Upper lobe of left lung (tissue), 6 donors: ENCODE measurements at places on chromosomes 12 and 14. TPM values are rescaled to one million over a fixed set of nuclear protein-coding genes. Genes with fewer than 3 reads are reported as not detected.

Gene OVCH1
- 1.4 TPM for total RNA-seq

DNA sequence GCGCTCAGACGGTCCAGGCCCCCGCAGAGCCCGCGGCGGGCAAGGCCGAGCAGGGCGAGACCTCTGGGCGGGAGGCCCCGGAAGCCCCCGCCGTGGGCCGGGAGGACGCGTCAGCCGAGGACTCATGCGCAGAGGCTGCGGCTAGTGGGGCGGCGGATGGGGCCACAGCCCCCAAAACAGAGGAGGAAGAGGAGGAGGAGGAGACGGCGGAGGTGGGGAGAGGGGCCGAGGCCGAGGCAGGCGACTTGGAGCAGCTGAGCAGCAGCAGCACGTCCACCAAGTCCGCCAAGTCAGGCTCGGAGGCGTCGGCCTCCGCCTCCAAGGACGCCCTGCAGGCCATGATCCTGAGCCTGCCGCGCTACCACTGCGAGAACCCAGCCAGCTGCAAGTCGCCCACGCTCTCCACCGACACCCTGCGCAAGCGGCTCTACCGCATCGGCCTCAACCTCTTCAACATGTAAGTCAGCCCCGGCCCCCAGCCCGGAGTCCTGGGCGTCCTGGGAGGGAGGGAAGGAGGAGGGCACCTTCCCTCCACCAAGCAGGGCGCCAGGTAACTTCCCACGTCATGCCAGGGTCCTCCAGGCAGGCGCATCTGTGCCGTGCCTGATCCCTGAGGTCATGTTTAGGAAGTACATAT, 72.4 kb downstream of the IQSEC3 start:
- H3K4me3 ChIP-seq: peak overlapping the region; percentile 31
- H3K4me1 ChIP-seq: peaks cover 6% of the 10 kb centered on the region
- peaks cover 6% of the 10 kb centered on the region for H3K27me3 ChIP-seq
- DNase-seq: peak; percentile 84

- no peak overlapping the region for H3K27ac ChIP-seq
- H3K27me3 ChIP-seq: no peaks in the 10 kb centered on the region
- H3K4me1 ChIP-seq: no peaks in the 10 kb centered on the region
- H3K36me3 ChIP-seq: no peaks in the 10 kb centered on the region
- no peak overlapping the region for H3K4me3 ChIP-seq
Measured at GRCh38 chr14:58947814-58948445, 240.5 kb upstream of the DAAM1 start.

- H3K27ac ChIP-seq: no peak overlapping the region
- no peaks in the 10 kb centered on the region for H3K27me3 ChIP-seq
- H3K4me3 ChIP-seq: no peak overlapping the region
- H3K36me3 ChIP-seq: no peaks in the 10 kb centered on the region
- no peak for DNase-seq
- H3K4me1 ChIP-seq: no peaks in the 10 kb centered on the region
Measured at GRCh38 chr12:34363050-34363673, 340.9 kb downstream of the ALG10 start.

- no peaks in the 10 kb centered on the region for H3K36me3 ChIP-seq
- H3K4me1 ChIP-seq: no peaks in the 10 kb centered on the region
Measured at GRCh38 chr14:87667659-87668058, 325.3 kb downstream of the GALC start.

Gene OAS2
- total RNA-seq: 17.2 TPM

Gene TPH2
- total RNA-seq: not detected

Gene TSHR
- total RNA-seq: not detected

DNA sequence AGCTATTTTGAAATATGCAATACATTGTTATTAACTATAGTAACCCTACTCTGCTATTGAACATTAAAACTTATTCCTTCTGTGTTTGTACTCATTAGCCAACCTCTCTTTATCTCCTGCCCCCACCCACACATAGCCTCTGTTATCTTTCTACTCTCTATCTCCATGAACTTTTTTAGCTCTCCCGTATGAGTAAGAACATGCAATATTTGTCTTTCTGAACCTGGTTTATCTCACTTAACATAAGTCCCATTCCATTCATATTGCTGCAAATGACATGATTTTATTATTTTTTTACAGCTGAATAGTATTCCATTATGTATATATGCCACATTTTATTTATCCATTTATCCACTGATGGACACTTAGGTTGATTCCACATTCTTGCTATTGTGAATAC, 79.0 kb upstream of the AMIGO2 start:
- no peak overlapping the region for H3K27ac ChIP-seq
- no peak for DNase-seq
- no peak overlapping the region for H3K4me3 ChIP-seq
- H3K36me3 ChIP-seq: no peaks in the 10 kb centered on the region
- H3K4me1 ChIP-seq: peaks cover 8% of the 10 kb centered on the region
- no peaks in the 10 kb centered on the region for H3K27me3 ChIP-seq

DNA sequence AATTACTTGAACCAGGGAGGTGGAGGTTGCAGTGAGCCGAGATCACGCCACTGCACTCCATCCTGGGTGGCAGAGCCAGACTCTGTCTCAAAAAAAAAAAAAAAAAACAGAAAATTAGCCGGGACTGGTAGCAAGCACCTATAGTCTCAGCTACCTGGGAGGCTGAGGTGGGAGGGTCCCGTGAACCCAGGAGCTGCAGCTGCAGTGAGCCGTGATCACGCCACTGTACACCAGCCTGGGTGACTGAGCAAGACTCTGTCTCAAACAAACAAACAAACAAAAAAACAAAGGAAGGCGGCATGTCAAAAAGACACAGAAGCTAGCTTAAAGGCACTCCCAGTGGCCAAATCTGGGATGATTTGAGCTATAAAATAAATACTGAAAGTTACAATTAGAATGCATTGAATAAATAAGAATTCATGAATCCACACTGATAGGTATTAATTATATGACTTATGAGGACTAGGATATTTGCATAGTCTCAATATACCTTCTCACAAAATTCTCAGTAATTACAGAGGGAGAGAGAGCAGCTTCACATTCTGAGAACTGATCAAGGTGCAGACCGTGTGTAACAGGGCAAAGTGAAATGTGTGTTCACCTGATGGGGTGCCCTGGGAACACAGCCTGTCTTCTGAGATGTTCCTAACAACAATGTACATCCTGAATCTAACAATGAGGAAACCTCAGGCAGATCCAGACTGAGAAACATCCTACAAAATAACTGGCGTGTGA, 42.7 kb upstream of the GPR132 start:
- no peak overlapping the region for H3K4me3 ChIP-seq
- DNase-seq: no peak
- H3K27me3 ChIP-seq: no peaks in the 10 kb centered on the region
- H3K36me3 ChIP-seq: no peaks in the 10 kb centered on the region
- no peaks in the 10 kb centered on the region for H3K4me1 ChIP-seq
- no peak overlapping the region for H3K27ac ChIP-seq

- no peak for DNase-seq
- H3K4me3 ChIP-seq: no peak overlapping the region
- H3K27ac ChIP-seq: no peak overlapping the region
- H3K36me3 ChIP-seq: no peaks in the 10 kb centered on the region
Measured at GRCh38 chr12:54025499-54026405, 2.5 kb upstream of the HOXC6 start.

Gene ARHGEF40
- total RNA-seq: 46.8 TPM

GRCh38 chr12:2082321-2082720, 29.5 kb downstream of the CACNA1C start:
- H3K4me3 ChIP-seq: no peak overlapping the region
- H3K27ac ChIP-seq: no peak overlapping the region
- DNase-seq: no peak
- H3K36me3 ChIP-seq: no peaks in the 10 kb centered on the region
- H3K27me3 ChIP-seq: no peaks in the 10 kb centered on the region

- H3K27me3 ChIP-seq: no peaks in the 10 kb centered on the region
- DNase-seq: no peak
- H3K36me3 ChIP-seq: no peaks in the 10 kb centered on the region
Measured at GRCh38 chr12:40464121-40464520, 228.1 kb upstream of the CNTN1 start.
